ENCODE measurements at places on chromosomes 6 and 20.

DNA sequence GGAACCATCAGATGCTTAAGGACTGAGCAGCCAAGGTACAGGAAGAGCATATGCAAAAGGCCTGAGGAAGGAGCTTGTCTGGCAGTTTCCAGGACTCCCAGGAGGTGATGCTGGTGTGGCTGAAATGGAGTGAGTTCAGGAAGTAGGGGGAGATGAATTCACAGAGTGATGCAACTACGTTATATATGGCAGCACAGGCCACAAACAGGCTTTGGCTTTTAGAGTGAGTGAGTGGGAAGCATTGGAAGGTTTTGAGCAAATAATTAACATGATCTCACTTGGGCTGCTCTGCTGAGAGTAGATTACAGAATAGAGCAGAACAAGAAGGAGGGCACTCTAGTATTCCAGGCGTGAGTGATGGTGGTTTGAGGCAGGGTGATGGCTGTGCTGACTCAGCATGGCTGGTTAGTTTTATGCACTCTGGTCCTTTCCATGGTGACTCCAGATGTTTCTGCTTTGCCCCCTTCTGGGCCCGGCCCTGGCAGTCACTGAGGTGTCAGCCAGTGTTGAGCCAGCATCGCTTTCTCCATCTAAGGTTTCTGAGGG, 6.5 kb downstream of the BTN2A2 start:
- no peak for DNase-seq

- no peak for DNase-seq
Measured at GRCh38 chr6:137369136-137369535, 125.1 kb downstream of the OLIG3 start.

GRCh38 chr6:133724726-133725125, 164.2 kb upstream of the TCF21 start:
- no peak for DNase-seq

GRCh38 chr6:35980991-35981645, 43.3 kb downstream of the SLC26A8 start:
- DNase-seq: no peak

DNA sequence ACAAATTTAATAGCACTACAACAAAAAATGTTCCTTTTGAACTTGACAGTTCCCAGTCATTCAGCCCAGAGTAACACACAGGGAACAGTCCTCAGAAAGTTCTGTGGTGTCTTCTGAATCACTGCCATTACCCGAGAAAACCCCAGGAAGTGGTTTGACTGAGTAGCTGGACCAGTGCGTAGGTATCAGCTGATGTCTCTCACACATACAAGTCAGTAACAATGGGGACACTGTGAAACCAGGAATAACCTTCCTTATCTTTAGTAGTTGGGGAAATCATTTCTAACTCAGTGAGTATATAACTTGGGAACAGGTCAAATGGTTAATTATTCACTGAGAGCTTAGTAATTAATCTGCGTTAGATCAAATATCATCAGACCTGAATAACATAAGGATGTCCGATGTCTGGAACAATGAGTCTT, 73.1 kb downstream of the HIVEP2 start:
- peak; percentile 23 for DNase-seq

- no peak for DNase-seq
Measured at GRCh38 chr6:128230267-128230989, 290.0 kb downstream of the PTPRK start.

GRCh38 chr20:41587956-41588355, 30.2 kb downstream of the CHD6 start:
- no peak for DNase-seq

- DNase-seq: no peak
Measured at GRCh38 chr6:37171201-37171969, 1.4 kb downstream of the PIM1 start.

GRCh38 chr6:21942897-21943296, 349.3 kb downstream of the SOX4 start:
- no peak for DNase-seq

DNA sequence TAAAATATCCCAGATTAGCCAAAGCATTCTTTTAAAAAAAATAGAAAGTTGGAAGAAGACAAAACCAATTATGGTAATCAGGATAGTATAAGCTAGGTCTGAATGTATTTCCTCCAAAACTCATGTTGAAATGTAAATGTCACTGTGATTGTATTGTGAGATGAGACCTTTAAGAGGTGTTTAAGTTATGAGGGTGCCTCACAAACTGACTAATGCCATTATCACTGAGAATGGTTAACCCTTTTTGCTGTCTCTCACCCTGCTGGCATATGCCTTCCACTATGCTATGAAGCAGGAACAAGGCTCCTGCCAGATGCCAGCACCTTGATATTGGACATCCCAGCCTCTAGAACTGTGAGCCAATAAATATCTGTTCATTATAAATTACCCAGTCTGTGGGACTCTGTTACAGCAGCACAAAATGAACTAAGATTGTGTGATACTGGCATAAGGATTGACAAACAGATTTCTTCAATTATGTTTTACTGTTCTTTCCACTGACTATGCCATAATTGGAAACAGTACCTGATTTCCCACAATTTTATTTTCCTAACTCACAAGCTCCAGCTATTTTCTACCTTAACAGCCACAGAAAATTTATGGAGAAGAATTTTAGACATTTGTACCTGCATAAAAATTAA, 63.8 kb downstream of the IBTK start:
- DNase-seq: no peak

DNA sequence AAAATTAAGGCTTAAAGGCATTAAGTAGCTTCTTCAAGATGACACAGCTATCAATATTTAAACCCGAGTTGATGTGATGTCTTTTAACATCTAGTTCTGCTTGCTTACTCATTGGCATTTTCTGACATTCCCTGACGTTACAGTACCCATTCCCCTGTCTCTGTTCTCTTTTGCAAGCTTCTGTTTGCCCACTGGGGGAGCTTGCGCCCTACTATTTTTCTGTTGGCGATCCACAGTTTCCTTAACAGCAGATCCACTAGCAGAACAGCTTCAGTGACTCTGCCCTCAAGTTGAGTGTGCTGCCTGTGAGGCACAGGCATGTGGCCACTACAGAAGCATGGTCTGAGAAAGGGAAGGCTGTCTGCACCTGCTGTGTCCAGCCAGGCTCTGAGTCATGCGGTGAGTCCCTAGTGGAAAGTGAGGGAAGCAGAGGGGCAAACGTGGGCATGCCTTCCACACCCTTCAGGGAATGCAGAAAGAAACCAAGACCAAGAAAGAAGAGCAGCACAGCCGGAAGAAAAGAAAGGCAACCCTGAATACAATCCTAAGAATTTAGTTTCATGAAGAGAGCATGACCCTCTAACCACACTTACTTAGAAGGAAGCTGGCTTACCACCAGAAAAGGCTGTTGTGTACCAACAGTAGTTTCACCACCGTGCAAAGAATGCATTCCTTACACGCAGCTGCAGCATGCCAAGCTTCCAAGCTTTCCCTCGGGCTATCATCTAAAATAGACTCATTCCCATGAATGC, 97.7 kb upstream of the VGLL2 start:
- DNase-seq: no peak

GRCh38 chr20:46063652-46064054, 26.1 kb downstream of the NCOA5 start:
- DNase-seq: no peak

- DNase-seq: no peak
Measured at GRCh38 chr6:163944897-163945296, 530.4 kb downstream of the QKI start.

- no peak for DNase-seq
Measured at GRCh38 chr6:79762370-79762769, 131.2 kb downstream of the SH3BGRL2 start.

DNA sequence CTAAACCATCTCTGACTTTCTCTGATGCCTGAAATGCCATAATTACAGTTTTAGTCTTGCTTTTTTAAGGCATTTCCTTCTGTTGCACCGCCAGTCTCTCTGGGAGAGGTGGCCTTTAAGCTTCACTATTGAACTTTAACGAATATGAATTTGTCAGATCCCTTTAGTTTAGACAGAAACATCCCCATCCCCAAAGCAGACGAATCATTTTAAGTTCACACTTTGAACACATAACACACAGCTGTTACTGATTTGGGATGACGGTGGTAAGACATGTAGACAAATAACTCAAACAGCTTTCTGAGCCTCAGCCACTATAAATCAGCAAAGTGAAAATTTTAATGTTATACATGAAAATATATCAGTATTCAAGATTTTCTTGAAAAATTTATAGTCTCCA, 7.2 kb upstream of the IPCEF1 start:
- no peak for DNase-seq

- DNase-seq: no peak
Measured at GRCh38 chr20:53423587-53424146, 170.0 kb downstream of the ZNF217 start.

All from stimulated activated CD4-positive, alpha-beta T cell treated with anti-CD3 and anti-CD28 coated beads, Interleukin-15, amount 100 ng/mL, for 1 hour (primary cell).